Activated CD4-positive, alpha-beta T cell treated with anti-CD3 and anti-CD28 coated beads, Interleukin-2, amount 10 ng/mL, durations not matched to agents 24 days and 14 days (primary cell): ENCODE measurements at places on chromosomes 16 and 17. TPM values are rescaled to one million over a fixed set of nuclear protein-coding genes. Genes with fewer than 3 reads are reported as not detected.

The CTRB1 gene
- not detected in 2 replicates for total RNA-seq

The MRPL58 gene
- total RNA-seq, result 73.3 and 74.3 TPM in 2 replicates

DNA sequence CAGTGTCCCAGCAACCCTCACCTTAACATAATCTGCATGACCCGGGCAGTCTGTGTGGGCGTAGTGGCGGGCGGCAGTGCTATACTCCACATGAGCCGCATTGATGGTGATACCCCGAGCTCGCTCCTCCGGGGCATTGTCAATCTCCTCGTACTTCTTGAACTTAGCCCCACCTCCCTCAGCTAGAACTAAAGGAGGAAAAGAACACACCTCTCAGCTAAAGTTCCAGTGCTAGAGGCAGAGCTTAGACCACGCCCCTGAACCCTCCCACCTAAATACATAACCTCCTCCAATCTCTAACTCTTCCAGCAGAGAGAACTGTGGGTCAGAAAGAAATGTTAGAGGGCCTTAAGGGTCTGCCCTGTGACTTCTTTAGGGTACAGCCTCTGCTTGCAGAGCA lies 855 bp downstream of the TUFM start:
- peak overlapping the region; percentile 94 for H3K4me3 ChIP-seq
- H3K27me3 ChIP-seq, result no peaks in the 10 kb centered on the region
- H3K4me1 ChIP-seq, result peaks cover 25% of the 10 kb centered on the region
- peak overlapping the region; percentile 98 for H3K27ac ChIP-seq
- peaks cover 46% of the 10 kb centered on the region for H3K36me3 ChIP-seq
- peak; percentile 81 for DNase-seq

- no peak overlapping the region for H3K4me3 ChIP-seq
- H3K27me3 ChIP-seq, result no peaks in the 10 kb centered on the region
- H3K4me1 ChIP-seq, result no peaks in the 10 kb centered on the region
- H3K36me3 ChIP-seq, result no peaks in the 10 kb centered on the region
- no peak for DNase-seq
- H3K27ac ChIP-seq, result no peak overlapping the region
These were observed 128.8 kb upstream of the FOXF1 start for GRCh38 chr16:86381491-86381890.

DNA sequence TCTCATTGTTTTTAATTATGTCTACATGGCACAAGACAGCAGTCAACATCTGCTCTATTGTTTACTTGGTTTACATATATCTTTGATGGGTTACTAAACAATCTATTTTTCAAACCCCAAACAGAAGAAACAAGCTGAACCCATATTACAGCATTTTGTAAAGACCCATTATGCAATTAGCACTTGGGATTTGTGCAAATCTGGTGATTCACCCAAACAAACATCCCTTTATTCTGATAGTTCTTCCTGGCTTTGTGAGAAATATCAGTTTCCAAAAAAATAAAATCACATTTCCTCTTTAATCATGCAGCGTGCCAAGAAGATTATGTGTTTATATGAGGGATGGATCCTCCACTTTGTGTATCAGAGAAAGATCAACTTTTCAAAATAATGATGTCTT lies 16.8 kb upstream of the RBFOX1 start:
- H3K4me1 ChIP-seq, result no peaks in the 10 kb centered on the region
- no peak overlapping the region for H3K4me3 ChIP-seq
- DNase-seq, result no peak
- H3K27me3 ChIP-seq, result no peaks in the 10 kb centered on the region
- no peak overlapping the region for H3K27ac ChIP-seq
- H3K36me3 ChIP-seq, result no peaks in the 10 kb centered on the region
